ENCODE measurements at places on chromosomes 7 and 10.

DNA sequence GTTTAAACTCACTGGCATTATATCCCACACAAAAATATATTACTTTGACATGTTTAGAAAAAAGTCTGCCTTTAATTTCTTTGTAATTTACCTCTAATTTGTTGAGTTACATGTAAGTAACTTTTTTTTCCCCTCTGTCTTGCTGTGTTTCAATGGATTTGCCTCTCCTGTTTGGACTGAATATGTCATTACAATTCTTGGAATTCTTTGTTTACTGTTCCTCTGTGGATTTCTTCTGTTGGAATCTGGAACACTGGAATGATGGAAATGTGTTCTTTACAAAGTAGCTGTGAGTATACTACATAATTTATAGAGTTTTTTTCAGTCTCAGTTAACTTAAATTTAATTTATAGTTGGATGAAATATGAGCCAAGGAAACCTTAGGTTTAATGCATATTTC lies 30.4 kb downstream of the SEPTIN7 start:
- DNase-seq: no peak

DNA sequence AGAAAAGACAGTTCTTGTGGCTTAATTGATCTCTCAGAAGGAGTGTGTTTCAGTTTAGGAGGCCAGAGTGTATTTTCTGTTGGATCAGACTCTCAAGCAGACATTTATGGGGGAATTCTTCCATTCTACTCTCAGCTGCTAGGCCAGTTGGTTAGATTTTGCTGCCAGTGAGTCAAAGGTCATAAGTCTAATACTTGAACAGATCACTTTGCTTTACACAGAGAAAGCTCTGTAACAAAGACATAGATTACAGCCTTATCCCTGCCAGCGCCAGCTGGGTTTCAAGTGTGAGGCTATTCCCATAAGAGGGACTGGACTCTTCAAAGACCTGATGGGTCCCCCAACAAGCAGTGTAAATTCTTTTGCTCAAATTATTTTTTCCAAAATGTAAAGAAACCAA lies 145.6 kb upstream of the SEMA3C start:
- DNase-seq: no peak

DNA sequence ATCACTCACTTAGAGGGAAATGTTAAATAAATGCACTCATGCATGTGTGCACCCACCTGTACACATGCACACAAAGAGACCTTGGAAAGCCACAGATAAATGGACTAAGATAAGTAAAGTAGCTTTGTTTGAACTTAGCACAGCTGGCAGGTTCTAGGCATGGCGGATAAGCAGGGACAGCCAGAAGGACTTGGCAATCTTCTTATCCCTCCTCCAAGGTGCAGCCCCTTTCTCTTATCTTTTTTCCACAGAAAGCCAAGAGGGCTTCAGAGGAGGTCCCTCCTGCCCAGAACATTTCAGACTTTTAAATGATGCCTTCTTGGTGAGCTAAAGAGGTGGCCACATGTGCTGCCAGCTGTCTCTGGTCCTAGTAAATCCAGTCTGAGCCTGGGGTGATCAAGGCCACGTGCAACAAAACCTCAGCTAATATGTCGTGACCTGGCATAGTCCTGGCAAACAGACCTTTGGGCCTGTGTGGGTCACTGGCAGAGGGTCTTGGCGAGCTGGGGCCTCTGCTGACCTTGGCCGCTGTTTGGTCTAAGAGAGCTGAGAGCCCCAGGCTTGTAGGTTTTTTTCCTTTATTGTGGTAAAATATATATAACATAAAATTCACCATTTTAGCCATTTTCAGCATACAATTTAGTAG lies 43.2 kb upstream of the SLC35B4 start:
- no peak for DNase-seq

- no peak for DNase-seq
These were observed 64.2 kb downstream of the ARMC3 start for GRCh38 chr10:22992075-22992474.

GRCh38 chr10:98309366-98310355 lies 41.7 kb upstream of the LOXL4 start:
- no peak for DNase-seq

DNA sequence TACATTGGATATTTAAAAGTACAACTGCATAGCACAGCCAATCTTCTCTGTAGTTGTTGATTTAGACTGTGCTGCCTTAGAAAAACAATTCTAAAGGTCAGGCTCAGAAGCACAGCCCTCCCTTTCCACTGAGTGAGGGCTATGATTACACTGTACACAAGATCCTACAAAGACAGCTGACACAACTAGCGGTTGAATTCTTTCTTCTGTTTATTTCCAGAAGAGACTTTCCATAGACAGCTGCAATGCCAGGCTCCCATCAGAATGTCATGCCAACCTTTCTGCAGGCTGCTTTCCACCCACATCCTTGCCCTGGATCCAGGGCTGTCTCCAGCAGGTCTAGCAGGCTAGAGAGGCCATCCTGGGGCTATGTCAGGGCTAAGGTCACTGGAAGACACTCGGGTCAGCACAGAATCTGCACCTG lies 39.3 kb downstream of the FAM13C start:
- DNase-seq: no peak

DNA sequence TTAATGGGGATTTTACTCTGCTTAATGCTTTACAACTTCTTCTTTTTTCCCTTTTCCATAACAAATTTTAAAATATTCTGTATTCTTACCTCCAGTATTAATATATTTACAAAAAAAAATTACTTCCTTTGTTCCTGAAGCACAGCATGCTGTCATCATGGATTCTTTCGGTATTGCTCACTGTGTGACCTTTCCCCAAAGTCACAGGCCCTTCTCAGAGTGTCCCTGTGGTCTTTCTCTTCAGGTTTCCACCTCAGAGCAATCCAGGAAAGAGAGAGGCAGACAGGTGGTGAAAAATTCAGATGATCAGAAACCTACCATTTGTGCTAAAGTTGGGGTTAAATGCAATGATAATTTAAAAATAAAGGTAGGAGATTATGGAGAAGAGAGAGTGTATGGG lies 13.0 kb downstream of the AOAH start:
- DNase-seq: no peak

- DNase-seq: no peak
These were observed 8.5 kb downstream of the RPS24 start for GRCh38 chr10:78042058-78042751.

GRCh38 chr10:131320860-131321604 lies 9.5 kb upstream of the TCERG1L start:
- no peak for DNase-seq

DNA sequence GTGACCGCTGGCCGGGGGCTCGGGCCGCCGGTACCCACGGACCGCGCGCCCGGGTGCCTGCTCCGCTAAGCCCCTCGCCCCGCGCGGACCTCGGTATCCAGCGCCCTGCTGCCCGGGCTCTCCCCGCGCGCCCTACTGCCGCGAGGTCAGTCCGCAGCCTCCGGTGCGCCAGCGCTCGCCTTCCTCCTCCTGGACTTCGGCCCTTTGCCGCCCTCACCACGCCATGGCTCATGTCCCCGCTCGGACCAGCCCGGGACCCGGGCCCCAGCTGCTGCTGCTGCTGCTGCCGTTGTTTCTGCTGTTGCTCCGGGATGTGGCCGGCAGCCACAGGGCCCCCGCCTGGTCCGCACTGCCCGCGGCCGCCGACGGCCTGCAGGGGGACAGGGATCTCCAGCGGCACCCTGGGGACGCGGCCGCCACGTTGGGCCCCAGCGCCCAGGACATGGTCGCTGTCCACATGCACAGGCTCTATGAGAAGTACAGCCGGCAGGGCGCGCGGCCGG lies 483 bp downstream of the GDF10 start:
- DNase-seq: no peak

DNA sequence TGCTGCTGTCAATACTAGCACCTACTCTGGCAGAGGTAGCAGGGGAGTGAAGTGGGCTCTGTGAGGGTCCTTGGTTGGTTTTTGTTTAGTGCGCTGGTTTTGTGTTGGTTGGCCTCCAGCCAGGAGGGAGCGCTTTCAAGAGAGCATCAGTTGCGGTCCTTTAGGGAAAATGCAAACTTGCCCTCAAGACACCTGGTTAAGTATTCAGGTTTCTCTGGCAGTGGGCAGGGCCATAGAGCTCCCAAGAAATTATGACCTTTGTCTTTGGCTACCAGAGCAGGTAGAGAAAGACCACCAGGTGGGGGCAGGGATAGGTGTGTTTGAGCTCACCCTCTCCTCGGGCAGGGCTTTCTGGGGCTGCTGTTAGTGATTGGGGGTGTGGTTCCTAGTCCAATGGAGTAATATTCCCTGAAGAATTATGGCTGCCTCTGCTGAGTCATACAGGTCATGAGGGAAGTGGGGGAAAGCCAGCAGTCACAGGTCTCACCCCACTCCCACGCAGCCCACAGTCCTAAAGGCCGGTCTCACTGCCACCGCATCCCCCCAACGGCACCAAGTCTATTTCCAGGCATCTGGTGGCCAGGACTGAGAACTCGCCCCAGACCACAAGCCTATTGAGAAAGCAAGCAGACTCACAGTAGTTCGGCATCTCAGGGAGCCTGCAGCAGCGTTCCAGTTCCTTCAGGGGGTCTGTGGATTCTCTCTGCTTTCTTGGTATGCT lies 280.5 kb downstream of the SFMBT2 start:
- no peak for DNase-seq

DNA sequence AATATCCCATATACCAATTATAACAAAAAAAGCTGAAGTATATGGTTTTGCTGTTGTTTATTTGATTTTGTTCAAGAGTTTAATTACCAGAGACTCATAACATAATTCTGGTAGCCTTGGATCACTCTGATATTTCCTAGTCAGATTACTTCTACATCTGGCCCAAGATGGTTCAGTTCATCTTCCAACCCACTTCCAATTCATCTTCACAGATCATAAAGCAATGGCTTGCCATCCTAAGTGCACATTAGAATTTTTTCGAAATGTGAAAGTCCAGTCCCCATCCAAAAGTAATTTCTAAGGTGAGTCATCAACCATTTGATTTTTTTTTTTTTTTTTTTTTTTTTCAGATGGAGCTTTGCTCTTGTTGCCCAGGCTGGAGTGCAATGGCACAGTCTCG lies 8.0 kb upstream of the HIBADH start:
- no peak for DNase-seq
